Stimulated activated CD4-positive, alpha-beta T cell treated with anti-CD3 and anti-CD28 coated beads, Interleukin-1b, Interleukin-23, amount 100 ng/mL, for 48 hours (primary cell): ENCODE measurements at places on chromosomes 1 and 21.

DNA sequence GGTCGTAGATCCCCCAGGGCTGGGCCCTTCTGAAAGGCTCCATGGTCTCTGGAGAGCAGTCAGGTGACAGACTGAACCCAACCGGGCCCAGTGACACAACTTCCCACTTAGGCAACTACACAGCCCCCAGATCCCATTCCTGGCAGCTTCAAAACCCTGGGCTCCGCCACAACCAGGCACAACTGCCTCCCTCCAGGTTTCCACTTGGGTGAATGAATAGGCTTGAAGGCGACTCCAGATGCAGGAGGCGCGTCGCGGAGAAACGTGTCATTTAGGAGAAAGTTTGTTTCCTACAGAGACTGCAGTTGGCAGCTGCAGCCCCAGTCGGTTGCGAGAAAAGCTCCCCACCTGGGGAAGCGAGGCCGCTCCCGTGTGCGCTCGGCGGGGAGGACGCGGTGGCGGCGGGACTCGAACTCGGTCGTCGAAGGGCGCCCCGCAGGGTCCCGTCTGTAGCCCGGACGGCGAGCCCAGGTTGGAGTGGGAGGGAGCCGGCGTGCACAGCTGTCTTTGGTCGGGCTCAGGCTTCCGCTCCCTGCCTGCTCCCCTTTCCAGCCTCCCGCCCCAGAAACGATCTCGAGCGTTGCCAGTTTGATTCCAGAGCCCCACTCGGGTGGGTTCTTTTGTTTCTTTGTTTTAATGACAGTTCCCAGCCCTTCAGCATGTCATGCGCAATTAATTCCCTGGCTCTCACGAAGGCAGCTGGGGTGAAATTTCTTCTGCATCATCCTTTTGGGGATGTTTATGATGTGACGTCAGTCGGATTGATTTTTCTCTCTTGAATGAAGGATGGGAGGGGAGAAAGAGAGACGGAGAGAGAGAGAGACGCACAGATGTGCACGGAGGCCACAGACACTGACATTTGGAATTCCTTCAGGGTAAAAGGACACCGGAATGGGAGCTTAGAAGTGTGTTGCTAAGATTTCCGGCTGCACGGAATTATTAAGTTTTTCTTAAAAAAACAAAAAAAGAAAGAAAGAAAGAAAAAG, 862 bp upstream of the SGIP1 start:
- no peak for DNase-seq

DNA sequence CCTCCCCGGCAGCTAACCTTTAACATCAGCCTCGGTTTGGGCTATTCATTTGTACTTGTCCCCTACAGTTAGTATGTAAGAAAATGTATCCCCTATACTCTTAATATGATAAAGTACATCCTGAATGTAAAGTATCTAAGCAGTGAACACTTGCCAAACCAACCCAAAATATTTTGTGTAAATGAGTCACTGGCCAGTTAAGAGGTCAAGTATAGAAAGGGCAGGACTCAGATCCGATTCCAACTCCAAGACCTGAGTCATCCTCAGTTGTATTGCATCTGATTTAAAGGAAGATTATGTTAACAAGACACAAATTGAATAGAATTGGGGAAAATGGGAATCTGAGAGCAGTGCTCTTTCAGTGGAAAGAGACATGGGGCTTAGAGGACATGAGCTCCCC, 84.4 kb downstream of the CD58 start:
- DNase-seq: no peak

DNA sequence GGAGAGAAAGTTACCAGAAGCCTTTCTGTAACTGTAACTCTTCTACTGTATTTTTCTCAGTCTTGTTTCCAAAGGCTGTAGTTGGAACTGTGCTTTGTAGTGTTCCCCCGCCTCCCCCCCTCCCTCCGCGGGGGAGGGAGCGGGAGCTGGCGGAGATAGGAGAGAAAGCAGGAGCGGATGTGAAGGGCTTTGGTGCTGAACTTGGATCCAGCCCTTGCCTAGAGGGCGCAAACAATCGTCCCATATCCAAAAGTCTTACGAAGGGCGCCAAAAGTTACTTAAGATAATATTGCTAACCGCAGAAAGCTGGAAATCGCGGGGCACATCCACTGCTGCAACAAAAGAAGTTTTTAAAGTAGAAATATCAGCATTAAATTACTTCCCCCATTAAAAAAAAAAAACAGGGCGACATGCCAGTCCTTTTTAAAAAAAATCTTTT, 2.4 kb upstream of the NFIA start:
- DNase-seq: no peak

DNA sequence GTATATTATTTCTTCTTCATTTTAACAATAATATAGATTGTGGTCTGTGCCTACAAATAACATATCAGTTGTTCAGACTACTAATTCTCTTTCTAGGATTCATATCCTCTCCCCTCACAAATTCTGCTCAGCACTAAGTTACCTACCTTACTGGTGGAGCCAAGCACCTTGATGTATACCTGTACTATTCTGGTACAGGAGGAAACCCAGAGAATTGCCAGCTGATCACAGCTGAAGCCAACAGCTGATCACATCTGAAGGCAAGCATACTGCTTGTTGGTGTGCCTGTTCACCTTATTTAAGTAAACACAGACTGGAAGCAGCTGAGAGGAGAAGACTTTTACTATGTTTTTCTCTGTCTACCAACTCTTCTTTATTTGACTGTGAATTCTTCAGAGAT, 101.8 kb downstream of the PBX1 start:
- DNase-seq: no peak

GRCh38 chr1:228085287-228085951, 2.9 kb downstream of the ARF1 start:
- no peak for DNase-seq

- DNase-seq: no peak
Measured at GRCh38 chr21:29320031-29320430, 21.3 kb downstream of the BACH1 start.

DNA sequence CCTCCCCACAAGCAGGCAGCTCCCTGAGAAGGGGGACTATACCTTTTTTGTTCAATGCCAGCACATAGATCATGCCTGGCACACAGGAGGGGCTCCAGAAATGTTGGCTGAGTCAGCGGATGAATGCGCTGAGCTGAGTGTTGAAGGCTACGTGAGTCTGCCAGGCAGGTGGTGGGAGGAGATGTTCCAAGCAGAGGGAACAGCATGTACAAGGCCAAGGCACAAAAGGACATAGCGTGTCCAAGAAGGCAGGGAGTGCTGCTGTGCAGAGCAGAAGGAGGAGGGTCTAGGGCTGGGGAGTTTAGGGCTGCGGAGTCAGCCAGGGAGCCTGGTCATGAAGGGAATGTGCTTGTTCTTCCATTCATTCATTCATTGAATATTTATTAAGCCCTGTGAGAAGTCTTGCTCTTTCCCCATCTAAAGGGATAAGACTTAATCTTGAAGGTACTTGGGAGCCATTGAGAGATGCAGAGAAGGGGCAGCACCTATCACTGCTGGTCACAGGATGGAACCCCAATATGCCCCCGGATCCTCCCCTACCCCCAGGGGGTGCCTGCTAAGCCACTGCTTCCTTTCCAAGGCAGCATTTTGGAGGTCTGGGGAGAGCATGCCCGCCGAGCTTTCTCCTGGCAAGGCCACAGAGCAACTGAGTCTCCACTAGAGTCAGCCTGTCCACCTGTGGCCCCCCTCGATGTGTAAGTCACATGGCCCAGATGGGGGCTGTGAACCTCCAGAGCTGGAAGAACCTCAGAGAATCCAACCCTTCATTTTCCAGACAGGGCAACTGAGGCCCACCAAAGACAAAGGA, 31.2 kb upstream of the LAPTM5 start:
- DNase-seq: no peak
